ENCODE measurements at places on chromosomes 13 and 19.

DNA sequence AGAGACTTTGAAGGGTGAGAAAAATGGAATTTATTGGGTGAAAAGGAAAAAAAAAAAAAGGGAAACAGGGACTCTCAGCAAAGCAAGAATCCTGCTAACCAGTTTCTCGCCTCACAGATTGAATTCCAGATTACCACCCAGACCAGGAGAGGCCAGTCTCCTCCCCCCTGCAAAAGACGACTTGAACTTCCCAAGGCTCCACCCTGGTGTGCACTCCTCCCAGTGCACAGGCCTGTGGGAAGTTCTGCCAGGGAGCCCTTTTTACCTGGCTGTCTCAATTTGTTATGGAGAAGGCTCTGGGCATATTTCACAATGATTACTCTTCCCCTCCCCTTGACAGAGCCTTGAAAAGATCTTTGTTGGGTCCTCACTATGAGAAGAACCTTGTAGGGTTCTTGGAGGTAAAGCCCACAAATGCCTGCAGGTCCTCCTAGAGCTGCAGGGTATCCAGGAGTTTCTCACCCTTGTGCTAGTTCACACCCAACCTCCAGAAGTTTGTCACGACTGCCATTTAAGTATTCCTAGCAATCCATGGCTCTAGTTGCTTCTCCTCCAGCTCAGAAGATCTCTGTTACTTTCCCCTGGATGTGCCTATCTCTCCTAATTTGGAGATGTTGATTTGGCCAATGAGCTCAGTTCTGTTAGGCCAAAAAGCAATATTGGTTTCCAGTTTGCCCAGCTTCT lies 229.8 kb upstream of the TMTC4 start:
- ATAC-seq: no peak

- ATAC-seq: no peak
Measured at GRCh38 chr13:33351319-33351718, 65.8 kb upstream of the STARD13 start.

GRCh38 chr13:109384491-109385241 lies 401.7 kb downstream of the IRS2 start:
- no peak for ATAC-seq

DNA sequence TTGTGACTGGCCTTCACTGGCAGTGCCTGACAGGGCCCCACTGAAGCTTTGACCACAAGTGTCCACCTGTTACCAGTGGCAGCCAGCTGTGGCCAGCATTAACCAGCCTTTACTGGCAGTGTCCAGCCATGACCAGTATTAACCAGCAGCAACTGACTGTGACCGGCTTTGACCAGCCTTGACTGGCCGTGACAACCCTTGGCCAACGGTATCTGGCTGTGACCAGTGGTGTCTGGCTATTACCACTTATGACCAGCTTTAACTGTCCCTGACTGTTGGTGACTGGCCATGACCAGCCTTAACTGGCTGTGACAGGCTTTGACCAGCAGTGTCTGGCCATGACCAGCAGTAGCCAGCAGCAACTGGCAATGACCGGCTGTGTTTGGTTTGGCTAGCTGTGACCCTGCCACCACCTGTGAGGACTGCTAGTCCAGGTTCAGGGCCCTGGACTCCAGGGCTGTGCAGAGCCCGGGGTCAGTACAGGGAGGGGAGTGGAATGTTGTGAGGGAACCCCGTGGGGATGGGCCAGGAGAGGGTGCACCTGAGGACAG lies 32.2 kb downstream of the CKM start:
- no peak for ATAC-seq

GRCh38 chr13:113096745-113097305 lies 8.8 kb upstream of the F7 start:
- ATAC-seq: peak; percentile 4

DNA sequence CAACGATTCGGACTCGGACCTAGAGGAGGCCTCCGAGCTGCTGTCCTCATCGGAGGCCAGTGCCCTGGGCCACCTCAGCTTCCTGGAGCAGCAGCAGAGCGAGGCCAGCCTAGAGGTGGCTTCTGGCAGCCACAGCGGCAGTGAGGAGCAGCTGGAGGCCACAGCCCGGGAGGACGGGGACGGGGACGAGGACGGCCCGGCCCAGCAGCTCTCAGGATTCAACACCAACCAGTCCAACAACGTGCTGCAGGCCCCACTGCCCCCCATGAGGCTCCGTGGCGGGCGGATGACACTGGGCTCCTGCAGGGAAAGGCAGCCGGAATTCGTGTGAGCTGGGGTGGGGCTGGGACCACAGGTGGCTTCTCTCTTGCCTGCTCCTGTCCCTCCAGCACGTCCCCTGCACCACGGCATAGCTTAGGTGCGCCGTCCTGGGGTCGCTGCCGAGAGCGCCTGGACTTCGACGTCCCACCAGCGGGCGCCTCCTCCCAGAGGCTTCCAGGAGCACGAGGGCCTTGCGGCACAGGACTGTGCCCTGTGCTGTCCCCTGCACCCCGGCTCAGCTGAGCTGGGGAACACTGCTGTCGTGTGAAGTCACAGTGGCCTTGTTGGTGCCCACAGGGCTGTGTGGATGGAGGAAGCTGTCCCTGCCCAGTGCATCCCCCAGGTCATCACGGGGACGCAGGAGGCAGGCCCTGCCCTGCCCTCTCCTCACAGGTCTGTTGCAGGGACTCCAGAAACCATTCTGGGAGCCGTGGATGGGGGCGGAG lies 9.3 kb downstream of the POLR2E start:
- ATAC-seq: no peak

GRCh38 chr13:104750377-104750776 lies 1684.2 kb upstream of the SLC10A2 start:
- no peak for ATAC-seq

DNA sequence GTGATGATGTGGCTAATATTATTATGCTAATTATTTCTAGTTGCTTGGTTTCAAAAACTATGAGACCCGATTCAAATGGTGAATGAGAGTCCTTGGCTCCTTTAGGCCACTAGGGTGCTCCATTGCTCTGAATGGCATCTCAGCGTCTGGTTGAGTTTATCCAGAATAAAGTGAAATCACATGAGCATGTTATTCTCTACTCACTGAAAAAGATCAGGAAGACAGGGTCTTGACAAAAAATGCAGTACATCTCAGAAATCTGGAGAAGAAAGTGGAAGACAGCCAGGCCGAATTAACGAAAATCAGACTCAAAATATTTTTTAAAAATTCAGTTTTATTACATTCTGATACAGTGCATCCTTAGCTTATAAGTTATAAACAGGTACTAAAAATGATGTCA lies 516.2 kb downstream of the MYO16 start:
- peak; percentile 58 for ATAC-seq

DNA sequence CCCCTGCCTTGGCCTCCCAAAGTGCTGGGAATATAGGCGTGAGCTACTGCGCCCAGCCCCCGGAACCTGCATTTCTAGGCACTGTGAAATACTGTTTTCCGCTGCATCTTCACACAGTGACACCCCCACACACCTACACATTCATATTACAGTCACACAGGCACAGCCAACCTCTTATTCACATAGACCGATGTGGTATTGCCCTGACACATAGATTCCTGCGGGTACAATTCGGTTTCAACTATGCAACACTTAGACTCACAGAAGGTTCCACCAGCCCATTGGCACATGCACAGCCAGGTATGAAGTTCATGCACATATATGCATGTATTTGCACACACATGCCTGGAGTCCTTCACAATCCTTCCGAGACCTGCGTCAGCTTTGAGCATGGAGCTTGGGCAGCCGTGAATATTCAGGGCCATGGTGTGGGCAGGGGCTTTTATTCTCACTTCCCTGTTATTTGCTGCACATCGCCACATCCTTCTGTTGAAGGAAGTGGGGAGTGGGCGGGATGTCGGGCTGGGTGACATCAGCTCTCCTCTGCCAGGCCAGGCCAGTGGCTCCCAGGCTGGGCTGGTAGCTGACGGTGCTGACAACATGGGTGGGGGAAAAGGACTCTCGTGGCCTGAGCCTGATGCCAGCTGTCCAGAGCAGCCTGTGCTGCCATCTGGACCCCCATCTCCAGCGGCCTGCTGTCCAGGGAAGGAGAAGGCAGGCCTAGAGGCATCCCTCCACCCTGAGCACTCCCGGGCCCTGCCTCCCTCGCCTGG lies 5.4 kb upstream of the CDC37 start:
- ATAC-seq: no peak

GRCh38 chr13:74052402-74052928 lies 81.7 kb downstream of the KLF12 start:
- ATAC-seq: no peak

DNA sequence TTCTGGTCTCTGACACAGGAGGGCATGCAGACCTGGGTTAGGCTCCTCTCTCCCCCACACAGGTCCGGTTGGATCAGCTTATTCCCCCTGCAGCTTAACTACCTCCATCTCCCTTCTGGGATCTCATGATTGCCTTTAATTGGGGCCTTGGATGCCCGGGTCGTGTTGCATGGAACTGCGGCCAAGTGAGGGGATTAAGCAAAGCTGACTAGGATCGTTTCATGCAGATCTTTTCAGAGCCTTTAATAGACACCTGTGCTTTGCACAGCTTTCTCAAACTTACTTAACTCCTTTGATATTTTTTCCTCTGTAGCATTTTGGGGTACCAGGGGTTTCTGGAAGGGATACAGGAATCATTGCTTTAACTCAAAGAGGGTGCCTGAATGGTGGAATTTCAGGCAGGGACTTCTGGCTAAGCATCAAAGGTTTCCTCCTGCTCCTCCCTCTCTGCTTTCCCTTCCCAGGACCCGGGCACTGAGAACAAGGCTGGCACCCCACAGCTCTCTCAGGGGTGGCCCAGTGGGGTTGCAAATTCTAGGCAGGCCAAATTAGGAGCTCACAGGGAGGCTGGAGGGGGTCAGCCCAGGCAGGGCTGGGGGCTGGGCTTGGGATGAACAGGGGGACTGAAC lies 477 bp downstream of the NFILZ start:
- ATAC-seq: no peak

DNA sequence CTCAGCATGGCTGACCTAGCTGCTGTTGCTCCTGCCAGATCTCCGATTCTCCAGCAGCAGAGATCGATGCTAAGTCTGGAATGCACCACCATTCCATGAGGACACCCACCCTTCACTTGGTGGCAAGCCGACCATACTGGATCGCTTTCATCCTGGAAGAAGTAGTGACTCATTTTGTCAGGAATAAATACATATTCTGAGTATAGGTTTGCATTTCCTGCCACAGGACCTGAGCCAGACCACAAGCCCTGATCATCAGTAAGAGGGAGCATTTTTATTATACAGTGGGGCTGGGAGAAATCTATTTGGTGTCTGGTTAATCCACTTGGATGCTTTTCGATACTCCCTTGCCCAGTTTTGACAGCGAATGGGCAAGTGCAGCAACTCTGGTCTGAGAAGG lies 10.9 kb upstream of the KCTD15 start:
- no peak for ATAC-seq

Data from gastroesophageal sphincter (tissue), 4 donors.